Heart left ventricle (tissue), 16 donors: ENCODE measurements at places on chromosomes 7 and 10. TPM values are rescaled to one million over a fixed set of nuclear protein-coding genes. Genes with fewer than 3 reads are reported as not detected.

GRCh38 chr10:23869548-23869947, 339.4 kb upstream of the KIAA1217 start:
- no peak for DNase-seq

Gene H2BK1
- not detected for polyA plus RNA-seq

GRCh38 chr7:127233630-127234029, 19.1 kb downstream of the GRM8 start:
- no peak for DNase-seq

DNA sequence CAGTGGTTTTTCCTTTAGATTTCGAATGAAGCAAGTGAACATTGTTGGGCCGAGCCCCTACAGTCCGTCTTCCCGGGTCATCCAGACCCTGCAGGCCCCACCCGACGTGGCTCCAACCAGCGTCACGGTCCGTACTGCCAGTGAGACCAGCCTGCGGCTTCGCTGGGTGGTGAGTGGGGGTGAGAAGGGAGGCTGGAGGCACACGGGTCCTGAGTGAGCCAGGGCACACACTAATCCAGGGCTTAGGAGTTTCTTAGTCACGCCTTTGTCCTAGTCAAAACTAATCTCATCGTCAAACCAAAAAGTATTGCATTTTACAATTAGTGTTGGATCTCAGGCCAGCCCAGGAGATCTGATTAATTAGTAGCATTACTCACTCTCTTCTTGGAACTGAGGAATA, 568.8 kb upstream of the FOXK1 start:
- DNase-seq = no peak

GRCh38 chr10:122864901-122865300, 14.5 kb downstream of the FAM24B start:
- DNase-seq = no peak

Gene FAM25C
- not detected for polyA plus RNA-seq

- no peak for DNase-seq
Measured at GRCh38 chr7:100166317-100166940, 2.0 kb downstream of the GAL3ST4 start.

- DNase-seq = no peak
Measured at GRCh38 chr7:24283897-24284698, at the start of gene NPY. TSS of gene NPY (plus strand) at chr7:24284190. CDS start at chr7:24285241, 1,051 bp downstream.

DNA sequence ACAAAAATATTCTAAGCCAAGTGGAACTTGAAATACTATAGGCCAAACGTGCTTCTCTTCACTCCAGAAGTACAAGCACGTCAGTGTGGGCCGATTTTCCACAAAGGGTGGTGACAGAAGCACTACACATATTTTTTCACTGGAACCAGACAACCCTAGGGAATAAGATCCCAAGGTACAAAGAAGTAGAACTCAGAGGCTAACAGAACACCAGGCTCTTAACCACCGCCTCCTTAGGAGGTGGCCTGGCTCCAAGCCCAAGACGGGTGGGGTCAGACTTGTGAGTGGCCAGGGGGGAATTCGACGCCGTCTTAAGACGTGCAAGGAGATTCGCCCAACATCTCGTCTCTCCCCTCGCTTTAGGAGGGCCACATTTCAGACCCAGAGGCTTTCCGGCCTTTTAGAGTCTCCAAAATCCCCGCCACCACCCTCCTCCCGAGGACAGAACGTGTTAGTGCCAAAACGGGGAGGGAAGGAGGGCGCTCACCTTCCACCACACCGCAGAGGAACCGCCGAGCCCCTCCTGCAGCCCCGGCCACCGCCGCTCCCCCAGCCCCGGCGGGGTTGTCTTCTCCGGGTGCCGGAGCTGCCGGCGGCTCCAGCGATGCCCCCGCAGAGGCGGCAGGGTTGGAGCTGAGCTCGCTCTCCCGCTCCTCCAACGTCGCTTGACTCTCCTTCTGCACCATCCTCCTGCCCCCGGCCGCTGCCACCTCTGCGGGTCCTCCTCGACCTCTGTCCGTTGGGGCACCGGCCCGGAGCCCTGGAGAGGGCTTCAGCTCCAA, 716 bp downstream of the OGA start:
- DNase-seq = peak; percentile 88

Gene TUBAL3
- polyA plus RNA-seq = 0.22 TPM

DNA sequence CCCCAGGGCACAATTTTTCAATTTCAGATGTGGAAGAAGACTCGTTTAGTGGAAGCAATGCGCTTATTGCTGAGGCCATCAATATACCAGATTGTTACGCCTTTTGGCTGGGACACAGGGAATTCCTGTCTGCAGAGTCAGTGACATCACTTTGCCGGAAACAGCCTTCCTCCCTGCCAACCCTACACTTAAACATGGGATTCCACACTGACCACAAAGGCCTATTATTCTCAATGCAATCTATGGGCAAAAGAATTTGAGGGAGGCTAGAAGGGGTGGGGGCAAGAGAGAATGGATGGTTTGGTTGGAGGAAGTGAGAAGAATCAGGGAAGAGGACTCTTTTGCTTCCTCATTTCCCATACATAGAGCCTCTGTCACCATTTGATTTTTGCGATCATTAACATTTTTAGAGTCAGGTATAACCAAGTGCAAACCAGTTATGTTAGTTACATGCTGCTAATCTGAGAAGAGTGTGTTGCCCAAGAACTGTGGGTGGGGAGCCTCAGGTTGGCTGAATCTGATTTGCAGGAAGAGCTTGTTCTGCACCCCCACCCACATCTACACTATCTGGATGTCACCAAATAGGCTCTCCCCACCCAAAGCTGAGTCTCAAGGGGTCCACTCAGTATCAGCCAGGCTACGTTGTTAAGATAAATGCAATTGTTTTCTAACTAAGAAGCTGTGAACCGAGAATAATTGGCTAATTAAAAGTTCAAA, 58.2 kb downstream of the ENTPD1 start:
- DNase-seq = peak; percentile 38

Gene CYP17A1
- not detected for polyA plus RNA-seq

DNA sequence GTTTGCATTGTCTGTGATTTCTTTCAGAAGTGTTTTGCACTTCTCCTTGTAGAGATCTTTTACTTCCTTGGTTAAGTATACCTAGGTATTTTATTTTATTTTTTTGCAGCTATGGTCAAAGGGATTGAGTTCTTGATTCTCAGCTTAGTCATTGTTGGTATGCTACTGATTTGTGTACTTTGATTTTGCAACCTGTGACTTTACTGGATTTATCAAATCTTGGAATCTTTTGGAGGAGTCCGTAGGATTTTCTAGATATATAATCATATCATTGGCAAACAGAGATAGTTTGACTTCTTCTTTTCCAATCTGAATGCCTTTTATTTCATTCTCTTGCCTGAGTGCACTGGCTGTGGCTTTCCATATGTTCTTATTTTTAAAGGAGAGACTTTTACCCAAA, 41.9 kb downstream of the CCSER2 start:
- no peak for DNase-seq

- DNase-seq = peak; percentile 69
Measured at GRCh38 chr7:26200038-26200443, 505 bp downstream of the HNRNPA2B1 start.

DNA sequence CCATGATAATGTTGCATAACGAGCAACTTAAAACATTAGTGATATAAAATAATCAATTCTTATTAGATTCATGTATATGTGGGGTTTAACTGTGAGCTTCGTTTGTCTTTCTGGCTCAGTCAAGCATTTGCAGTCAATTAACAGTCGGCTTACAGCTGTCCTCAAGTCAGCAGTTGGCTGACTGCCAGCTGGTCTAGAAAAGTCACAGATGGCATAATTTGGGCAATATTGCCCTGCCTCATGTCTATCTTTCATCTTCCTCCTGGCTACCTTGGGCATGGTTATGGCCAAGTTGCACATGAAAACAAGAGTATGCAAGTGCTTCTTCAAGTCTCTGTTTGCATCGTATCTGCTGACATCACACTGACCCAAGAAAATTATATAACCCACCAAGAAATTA, 186.1 kb upstream of the ZWINT start:
- peak; percentile 18 for DNase-seq

- no peak for DNase-seq
Measured at GRCh38 chr7:23930312-23930711, 220.3 kb downstream of the STK31 start.

DNA sequence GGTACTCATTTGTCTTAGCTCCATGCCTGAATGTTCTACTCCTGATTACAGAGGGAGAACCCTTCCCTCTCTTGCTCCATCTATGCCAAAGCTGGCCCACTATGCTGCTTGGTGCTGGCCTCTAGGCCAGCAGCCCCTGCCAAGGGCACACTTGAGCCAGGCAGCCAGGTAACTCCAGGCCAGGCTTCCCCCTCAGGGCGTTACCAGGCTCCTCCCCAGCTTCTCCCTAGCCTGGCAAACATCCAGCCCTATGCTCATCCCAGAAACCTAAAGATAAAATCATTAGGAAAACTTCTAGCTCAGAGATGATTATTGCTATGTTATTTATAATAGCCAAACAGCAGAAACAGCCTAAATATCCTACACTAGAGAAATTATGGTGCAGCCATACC, 103.7 kb downstream of the KCNMA1 start:
- DNase-seq = no peak

- peak; percentile 40 for DNase-seq
Measured at GRCh38 chr10:5576780-5577624, 52.2 kb downstream of the CALML3 start.

Gene DNAJC30
- 7.2 TPM for polyA plus RNA-seq

GRCh38 chr7:131586259-131586658, 29.8 kb upstream of the PODXL start:
- DNase-seq = peak; percentile 83

Gene GHRHR
- polyA plus RNA-seq = not detected

DNA sequence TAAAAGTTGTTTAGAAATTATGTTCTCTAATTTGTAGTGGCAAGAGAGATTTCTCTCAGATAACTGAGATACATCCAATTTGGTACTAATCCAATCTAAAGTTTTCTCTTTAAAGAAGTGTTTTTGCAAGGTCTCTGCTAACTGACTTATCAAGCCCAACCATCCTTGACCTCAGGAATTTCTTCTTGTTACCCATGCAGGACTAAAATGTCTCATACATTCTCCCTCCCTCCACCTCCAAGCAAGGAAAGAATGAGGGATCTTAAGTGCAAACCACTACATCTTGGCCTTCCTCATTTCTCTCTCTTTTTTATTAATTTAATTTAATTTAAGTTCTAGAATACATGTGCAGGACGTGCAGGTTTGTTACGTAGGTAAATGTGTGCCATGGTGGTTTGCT, 12.8 kb downstream of the NRAP start:
- DNase-seq = no peak

GRCh38 chr10:84608126-84608525, 279.7 kb downstream of the CCSER2 start:
- DNase-seq = no peak

- DNase-seq = peak; percentile 41
Measured at GRCh38 chr10:24944512-24945255, 7.7 kb downstream of the PRTFDC1 start.
